ENCODE measurements at places on chromosomes 2 and 18. TPM values are rescaled to one million over a fixed set of nuclear protein-coding genes. Genes with fewer than 3 reads are reported as not detected.

- no peaks in the 10 kb centered on the region for H3K4me1 ChIP-seq
- no peak overlapping the region for H3K27ac ChIP-seq
- H3K27me3 ChIP-seq, result no peaks in the 10 kb centered on the region
These were observed 421.3 kb downstream of the ARHGAP15 start for GRCh38 chr2:143550500-143550899.

DNA sequence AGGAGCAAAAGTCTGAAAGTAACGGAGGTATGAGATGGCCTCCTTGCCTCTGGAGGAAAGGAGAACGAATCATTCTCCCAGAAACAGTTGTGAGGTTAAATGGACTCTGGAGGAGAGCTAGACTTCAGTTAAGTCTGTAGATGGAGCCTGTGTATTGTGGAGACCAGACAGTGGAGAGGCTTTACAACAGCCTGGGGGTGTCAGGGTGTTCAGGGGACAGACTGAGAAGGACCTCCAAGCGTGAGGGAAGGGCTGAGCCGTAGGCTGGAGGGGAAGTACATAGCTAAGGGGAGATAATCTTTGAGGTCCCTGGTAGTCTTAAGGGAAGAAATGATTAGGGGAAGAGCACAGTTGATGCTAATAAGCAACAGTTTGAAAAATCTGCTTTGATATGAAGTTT is 76.6 kb downstream of the GALNT1 start:
- H3K27me3 ChIP-seq, result no peaks in the 10 kb centered on the region
- H3K4me3 ChIP-seq, result no peak overlapping the region
- H3K36me3 ChIP-seq, result peaks cover 4% of the 10 kb centered on the region
- no peak for DNase-seq
- no peak overlapping the region for H3K27ac ChIP-seq

GRCh38 chr2:223075301-223076270 is 23.6 kb downstream of the KCNE4 start:
- DNase-seq, result no peak
- H3K4me3 ChIP-seq, result no peak overlapping the region
- H3K27ac ChIP-seq, result no peak overlapping the region
- H3K27me3 ChIP-seq, result no peaks in the 10 kb centered on the region

DNA sequence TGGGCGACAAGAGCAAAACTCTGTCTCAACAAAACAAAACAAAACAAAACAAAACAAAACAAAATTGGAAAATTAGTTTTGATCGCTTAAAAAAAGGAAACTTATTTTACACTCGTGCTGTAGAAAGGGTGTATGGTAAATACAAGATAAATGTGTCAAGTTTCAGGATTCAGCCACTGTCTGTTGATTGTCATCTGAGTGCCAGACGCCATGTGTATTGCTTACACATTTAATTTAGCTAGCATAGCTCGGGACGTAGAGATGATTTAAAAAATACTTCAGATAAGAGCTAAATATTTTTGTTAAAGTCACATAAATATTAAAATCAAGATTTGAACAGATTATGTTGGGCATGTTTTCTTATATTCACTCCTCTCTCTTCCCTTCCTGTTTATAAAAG is 568.1 kb upstream of the ZNF804A start:
- H3K4me3 ChIP-seq, result no peak overlapping the region
- no peak overlapping the region for H3K27ac ChIP-seq
- DNase-seq, result no peak
- no peaks in the 10 kb centered on the region for H3K4me1 ChIP-seq
- H3K27me3 ChIP-seq, result no peaks in the 10 kb centered on the region
- no peaks in the 10 kb centered on the region for H3K36me3 ChIP-seq

- no peak overlapping the region for H3K4me3 ChIP-seq
- H3K27me3 ChIP-seq, result no peaks in the 10 kb centered on the region
- H3K36me3 ChIP-seq, result no peaks in the 10 kb centered on the region
- no peak overlapping the region for H3K27ac ChIP-seq
- H3K4me1 ChIP-seq, result no peaks in the 10 kb centered on the region
- DNase-seq, result no peak
These were observed 33.0 kb downstream of the COMMD1 start for GRCh38 chr2:61938511-61938910.

- no peak overlapping the region for H3K27ac ChIP-seq
- H3K4me3 ChIP-seq, result no peak overlapping the region
- H3K4me1 ChIP-seq, result no peaks in the 10 kb centered on the region
- no peak for DNase-seq
- no peaks in the 10 kb centered on the region for H3K36me3 ChIP-seq
- H3K27me3 ChIP-seq, result no peaks in the 10 kb centered on the region
These were observed 218.9 kb upstream of the NCKAP5 start for GRCh38 chr2:133787207-133787606.

DNA sequence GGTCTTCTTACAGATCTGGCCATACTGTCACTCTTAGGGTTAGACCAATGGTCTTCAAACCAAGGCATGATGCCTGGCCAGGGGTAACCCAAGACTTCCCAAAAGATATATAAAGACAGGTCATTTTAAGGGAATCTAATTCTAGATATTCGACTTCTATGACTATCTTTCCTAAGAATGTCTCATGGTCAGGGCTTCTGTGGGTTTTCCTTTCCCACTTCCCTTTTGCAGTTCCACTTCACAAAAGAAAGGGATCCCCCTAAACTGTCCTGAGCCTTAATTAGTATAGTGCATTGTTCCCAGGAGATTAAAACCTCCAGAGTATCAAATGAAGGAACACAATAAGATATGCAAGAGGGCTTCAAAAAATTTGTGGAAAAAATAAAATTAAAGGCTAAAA is 223.6 kb upstream of the SIX2 start:
- DNase-seq, result no peak
- H3K36me3 ChIP-seq, result no peaks in the 10 kb centered on the region
- H3K27ac ChIP-seq, result no peak overlapping the region
- H3K4me1 ChIP-seq, result no peaks in the 10 kb centered on the region
- no peak overlapping the region for H3K4me3 ChIP-seq

DNA sequence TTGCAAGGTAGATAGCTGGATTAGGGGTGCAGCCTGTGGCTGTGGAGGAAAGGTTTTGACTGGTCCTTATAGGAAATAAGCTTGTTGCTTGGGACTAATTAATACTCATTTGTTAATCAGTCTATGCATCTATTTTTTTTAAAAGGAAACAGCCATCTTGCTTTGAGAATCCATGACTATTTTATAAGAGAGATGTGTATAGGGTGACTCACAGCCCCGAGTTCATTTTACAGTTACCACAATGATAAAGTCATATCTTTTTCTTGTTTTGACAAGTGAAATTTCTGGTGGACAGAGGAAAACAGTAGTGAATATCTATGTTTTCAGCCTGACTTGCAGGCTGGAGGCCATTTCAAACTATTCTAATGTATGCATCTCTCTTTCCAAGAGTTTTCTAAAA is 193.5 kb upstream of the CCDC68 start:
- no peaks in the 10 kb centered on the region for H3K4me1 ChIP-seq
- H3K36me3 ChIP-seq, result no peaks in the 10 kb centered on the region
- H3K4me3 ChIP-seq, result no peak overlapping the region
- DNase-seq, result no peak

DNA sequence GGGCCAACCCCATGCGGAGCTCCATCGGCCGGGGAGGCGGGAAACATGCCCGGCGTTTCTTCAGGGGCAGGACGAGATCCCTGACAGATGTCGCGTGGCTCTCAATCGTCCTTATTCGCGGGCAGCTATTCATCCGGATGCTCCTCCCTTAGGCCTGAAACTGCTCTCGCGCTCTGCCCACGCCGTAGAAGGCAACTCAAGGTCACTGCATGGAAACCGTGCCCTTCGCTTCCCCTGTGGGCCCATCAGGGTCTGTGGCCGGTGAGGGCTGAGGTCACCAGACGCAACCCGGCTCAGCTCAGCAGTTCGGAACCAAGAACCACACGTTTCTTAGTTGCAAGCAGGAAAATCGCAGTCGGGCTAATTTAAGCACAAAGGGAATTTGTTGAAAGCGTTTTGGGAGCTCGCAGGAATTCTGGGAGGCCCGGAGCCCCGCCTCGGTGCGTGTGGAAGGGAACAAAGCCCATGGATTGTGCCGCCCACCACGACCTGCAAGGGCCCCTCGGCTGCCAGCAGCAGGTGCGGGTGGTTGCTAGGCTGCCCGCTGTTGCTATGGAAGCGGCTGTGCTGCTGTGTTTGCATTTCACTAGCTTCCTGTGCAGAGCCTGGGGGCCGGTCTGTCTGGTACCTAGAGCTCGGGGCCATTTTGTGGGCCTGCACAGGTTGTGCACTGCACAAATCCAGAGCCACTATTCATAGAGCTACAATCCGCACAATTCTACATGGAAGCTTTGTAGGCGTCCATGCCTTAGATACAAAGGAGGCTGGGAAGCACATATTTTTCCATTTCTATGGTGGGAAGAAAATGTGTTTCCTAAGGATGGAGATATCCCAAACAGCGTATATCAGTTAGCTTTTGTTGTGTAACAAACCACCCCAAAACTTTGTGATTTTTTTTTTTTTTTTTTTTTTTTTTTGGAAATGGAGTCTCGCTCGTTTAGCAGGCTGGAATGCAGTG is 6.0 kb upstream of the ALLC start:
- no peak for DNase-seq
- peak overlapping the region; percentile 71 for H3K27ac ChIP-seq
- peaks cover 5% of the 10 kb centered on the region for H3K4me1 ChIP-seq
- H3K36me3 ChIP-seq, result no peaks in the 10 kb centered on the region
- no peaks in the 10 kb centered on the region for H3K27me3 ChIP-seq
- H3K4me3 ChIP-seq, result peak overlapping the region; percentile 39

Gene ZBTB7C
- 17.7 TPM for total RNA-seq

All from upper lobe of right lung (tissue), 1 donor.